ENCODE measurements at places on chromosomes 11 and 22.

DNA sequence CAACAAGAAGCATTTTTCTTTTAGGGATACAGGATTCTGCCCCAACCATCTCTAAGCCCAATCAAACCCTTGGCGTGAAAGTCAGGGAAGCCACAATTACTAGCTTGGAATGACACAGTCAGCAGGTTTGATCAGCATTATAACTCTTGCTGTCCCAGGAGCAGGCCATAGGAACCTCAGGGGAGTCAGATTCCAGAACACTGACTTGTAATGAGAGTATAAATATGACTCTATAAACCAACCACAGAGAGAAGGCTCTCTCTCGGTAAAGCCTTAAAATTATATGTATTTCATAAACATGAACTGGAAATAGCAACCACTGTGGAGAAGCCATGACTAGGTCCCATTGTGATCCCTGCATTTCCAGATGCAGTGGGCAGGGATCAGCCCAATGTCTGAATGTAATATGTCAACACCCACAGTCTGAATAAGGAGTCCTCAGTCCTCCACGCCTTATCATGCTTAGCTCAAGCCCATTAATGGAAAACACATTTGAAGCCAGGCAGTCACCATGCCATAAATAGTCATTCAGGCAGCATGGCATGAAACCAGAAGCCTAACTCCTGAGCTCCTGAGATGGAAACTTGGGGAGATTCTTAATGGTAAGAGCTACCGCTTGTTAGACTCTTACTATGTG lies 99.1 kb upstream of the MTNR1B start:
- no peak for DNase-seq

DNA sequence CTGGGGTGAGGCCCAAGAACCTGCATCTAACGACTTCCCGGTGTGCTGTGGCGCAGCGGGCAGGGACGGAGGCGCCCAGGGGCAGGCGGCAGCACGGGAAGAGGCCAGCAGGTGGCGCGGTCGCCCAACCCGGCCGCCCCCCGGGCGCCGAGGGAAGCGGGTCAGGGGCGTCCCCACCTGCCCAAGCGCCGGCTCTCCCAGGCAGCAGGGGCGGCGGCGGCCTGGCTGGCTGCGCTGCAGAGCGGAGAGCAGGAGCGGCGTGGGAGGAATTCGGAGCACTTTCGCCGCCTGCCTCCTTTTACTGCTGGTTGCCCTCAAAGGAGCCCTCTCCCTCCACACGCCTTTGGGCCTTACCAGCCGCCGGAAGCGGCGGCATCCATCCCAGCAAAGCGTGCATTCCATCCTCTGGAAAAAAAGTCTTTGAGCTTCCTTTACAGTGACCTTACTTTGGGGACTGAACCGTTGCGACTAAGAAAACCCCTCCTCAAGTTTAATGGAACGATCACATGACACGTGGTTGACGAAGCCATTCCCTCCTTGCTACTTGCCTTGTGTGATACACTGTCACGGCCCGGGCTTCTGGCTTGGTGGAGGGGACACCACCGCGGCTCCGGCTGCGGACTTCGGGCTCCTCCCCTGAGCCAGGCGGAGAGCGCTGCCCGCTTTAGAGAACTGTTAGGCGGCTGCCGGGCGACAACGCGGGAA lies 106.8 kb upstream of the CLMP start:
- peak; percentile 66 for DNase-seq

DNA sequence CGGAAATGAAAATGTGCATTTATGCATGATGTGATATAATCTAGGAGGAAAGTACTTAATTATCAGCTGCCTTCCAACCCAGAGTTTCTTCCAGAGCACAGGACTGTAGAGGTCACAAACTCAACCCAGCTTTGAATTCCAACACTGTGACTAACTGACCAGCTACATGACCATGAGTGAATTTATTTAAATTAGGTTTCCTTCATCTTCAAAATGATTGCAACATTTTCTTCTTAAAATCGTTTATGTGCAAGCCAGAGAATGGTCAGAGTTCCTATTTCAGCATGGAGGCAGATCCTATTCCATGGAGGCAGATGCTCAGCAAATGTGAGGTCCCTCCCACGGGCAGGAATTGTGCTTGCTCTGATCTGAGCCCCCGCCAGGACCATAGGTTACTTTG lies 42.4 kb downstream of the OSBP start:
- no peak for DNase-seq

DNA sequence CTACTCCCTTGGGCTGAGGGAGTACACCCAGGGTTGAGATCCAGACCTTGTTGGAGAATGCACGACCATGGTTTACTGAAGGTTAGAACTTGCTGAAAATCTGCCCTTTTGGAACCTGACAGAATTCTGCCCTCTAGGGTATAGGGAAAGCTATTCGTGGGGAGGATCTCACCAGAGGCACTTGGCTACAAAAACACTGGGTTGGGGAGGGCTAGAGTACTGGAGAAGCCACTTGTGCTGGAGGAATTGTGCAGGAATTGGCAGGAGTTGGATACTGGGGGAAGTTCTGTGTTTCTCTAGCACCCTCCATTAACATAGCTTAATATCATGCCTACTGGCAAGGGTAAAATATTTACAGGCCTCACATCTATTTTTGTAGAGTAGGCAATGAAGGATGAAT lies 55.8 kb downstream of the PPME1 start:
- no peak for DNase-seq

GRCh38 chr22:36182056-36182455 lies 19.6 kb downstream of the APOL4 start:
- no peak for DNase-seq

DNA sequence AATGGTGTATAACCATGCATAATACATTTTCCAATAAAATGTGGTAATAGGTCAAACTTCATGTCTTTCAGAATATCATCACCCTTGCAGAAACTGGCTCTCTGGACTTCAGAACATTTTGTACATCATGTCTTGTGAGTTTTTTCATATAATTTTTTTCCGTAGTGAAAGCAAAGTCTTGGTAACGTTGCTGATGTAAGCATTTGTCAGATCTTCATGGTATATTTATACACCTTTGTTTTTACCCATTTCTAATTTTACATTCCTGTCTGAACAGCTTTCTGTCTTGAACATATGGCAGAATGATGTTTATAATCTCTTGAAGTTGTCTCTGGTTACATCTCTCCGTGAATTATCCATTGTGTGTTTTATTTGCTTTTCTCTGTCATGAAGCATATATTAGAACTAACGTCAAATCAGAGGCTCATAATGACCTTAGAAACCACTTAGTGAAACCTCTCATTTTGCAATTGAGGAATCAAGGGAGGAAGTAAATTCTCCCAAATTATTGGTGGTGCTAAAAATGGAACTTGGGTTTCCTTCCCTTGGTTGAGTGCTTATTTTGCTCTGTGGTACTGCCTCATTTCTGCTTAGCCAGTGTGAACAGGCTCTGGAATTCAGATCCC lies 37.4 kb downstream of the CSRP3 start:
- no peak for DNase-seq

DNA sequence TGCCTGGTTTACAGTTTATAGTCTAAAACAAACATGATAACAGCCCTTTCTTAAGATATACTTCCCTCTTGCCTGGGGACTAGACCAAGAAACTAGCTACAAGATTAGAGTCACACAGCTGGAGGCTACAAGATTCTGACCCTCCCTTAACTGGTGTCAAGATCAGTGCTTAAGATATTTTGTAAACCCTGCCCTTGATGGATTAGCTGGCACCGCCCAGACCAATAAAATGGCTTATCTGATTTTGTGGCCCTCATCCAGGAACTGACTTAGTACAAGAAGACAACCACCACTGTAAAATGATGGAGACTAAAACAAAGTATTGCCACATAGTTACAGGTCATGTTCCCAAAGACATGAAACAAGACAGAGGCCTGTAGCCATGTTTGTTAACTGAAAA lies 53.4 kb downstream of the FAM181B start:
- DNase-seq = no peak

DNA sequence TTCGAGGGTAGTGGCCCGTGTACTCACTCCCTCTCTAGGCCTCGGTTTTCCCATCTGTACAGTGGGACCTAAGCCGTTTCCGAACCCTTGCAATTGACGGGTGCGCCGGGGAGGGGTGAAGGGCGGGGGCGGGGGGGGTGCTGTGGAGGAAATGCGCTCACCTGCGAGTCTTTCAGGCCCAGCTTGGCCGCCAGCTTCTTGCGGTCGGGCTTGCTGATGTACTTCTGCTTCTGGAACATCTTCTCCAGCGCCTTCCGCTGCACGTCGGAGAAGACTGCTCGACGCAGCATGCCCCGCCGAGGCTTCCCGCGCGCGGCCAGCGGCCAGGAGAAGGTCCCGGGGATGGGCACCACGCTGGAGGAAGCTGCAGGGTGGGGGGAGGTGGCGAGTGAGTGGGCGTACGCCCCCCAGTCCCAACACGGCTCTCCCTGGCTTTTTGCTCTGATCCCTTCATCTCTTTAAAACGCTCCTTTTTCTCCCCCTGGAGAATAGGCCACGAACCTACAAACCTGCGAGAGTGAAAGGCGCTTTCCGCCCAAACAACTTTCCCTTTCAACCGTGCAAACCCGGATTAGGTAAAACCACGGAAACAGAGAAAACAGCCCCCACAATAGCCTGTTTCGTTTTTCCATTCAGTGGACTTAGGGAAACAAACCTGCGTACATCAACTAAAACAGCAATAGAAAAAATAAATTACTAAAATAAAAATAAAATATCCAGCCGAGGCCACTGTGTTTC lies 3.2 kb downstream of the DBX1 start:
- DNase-seq = peak; percentile 30

- DNase-seq = no peak
Measured at GRCh38 chr11:47914743-47915142, 65.6 kb upstream of the PTPRJ start.

- no peak for DNase-seq
Measured at GRCh38 chr22:46113910-46114517, 36.3 kb upstream of the PPARA start.

GRCh38 chr11:66071381-66071801 lies 1.3 kb downstream of the PACS1 start:
- DNase-seq = no peak

GRCh38 chr22:28464127-28464526 lies 215.5 kb downstream of the TTC28 start:
- DNase-seq = no peak

- no peak for DNase-seq
Measured at GRCh38 chr11:79352349-79352703, 88.5 kb downstream of the TENM4 start.

- DNase-seq = no peak
Measured at GRCh38 chr11:92123540-92123939, 101.1 kb upstream of the FAT3 start.

GRCh38 chr11:19576054-19576453 lies 136.6 kb upstream of the NAV2 start:
- no peak for DNase-seq

DNA sequence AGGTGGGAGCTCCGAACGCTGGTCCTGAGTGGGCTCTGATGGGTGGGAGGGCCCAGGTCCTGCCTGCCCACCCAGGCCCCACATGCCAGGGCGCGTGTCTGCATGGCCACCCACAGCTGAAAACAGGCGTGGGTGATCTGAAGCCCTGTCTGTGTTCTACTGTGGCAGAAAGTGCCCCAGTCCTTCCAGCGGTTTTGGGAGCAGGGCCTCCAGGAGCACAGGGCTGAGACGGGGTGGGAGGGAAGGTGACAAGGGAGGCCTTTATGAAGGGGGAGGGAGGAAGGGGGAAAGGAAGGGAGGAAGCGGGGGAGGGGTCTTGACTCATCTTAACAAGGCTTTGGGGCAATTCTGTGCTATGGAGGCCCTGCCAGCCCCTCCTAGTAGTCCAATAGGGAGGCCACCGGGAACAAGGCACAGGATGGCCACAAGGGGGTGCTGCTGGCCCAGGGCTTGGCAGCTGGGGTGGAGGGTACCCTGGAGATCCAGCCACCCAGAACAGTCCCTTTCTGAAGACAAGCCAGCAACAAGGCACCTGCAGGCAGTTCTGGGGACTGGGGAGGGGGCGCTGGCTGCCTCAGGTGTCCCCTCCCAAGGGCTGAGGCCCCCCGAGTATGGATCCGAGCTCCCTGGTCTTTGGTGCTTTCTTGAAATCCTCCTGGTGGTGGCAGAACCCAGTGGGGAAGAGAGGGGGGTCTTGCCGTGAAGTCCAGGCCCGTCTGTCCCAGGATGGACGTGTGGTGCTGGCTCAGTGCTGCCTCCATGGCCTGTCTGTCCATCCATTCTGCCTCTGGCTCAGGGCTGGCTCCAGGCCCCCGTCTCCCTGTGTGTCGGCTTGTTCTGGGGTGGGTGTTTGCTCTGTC lies 6.3 kb upstream of the FADS3 start:
- peak; percentile 82 for DNase-seq

- DNase-seq = no peak
Measured at GRCh38 chr22:25630447-25630846, 66.0 kb downstream of the GRK3 start.

GRCh38 chr11:30489076-30489475 lies 97.1 kb downstream of the MPPED2 start:
- no peak for DNase-seq

GRCh38 chr11:120192831-120193625 lies 17.8 kb upstream of the OAF start:
- no peak for DNase-seq

DNA sequence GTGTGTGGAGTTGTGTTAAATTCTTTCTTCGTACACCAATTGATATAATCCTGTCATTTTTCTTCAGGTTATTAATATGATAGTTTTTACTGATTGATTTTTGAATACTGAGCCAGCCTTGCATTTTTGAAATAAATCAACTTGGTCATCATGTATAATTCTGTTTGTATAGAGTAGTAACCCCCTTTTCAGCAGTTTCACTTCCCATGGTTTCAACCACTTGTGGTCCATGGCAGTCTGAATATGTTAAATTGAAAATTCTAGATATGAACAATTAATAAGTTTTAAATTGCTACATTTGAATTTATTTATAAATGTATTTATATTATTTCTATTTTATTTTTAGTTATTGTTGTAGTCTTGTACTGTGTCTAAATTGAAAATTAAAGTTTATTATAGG lies 32.6 kb downstream of the MS4A6A start:
- DNase-seq = no peak

DNA sequence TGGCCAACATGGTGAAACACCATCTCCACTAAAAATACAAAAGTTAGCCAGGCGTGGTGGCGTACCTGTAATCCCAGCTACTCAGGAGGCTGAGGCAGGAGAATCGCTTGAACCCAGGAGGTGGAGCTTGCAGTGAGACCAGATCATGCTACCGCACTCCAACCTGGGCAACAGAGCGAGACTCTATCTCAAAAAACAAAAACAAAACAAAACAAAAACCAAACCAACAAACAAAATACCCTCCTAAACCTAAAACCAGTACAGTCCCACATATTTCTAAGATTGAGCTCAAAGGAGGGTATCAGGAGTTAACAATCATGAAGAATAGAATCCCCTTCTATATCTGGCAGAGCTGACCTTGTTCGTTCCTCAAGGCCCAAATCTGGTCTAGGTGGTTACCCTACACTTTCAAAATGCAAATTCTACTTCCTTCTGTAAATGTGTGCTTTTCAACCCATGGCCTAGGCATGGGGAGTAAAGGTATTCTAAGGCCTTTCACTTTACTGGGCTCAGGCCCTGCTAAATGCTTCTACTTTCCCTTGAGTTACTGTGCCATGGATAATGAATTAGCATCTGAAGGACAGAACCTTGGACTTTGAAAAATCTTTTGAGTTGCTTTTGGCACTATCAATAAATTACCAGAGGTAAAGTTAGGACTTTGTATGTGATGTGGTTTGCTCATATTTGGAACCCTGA lies 10.4 kb upstream of the PPP2R1B start:
- DNase-seq = no peak

- DNase-seq = no peak
Measured at GRCh38 chr11:44104481-44105294, 9.2 kb downstream of the EXT2 start.

- no peak for DNase-seq
Measured at GRCh38 chr11:64539239-64539638, 51.8 kb upstream of the SLC22A12 start.

GRCh38 chr11:68186061-68186460 lies 27.0 kb downstream of the KMT5B start:
- DNase-seq = no peak

- DNase-seq = no peak
Measured at GRCh38 chr22:43600265-43600664, 188.5 kb downstream of the MPPED1 start.
